ENCODE measurements at places on chromosomes 12 and 14. TPM values are rescaled to one million over a fixed set of nuclear protein-coding genes. Genes with fewer than 3 reads are reported as not detected.
A peak's percentile ranks its signal among the peaks of the same experiment; 100 is the strongest.

RBM19 gene
- total RNA-seq: 22.6 TPM

DNA sequence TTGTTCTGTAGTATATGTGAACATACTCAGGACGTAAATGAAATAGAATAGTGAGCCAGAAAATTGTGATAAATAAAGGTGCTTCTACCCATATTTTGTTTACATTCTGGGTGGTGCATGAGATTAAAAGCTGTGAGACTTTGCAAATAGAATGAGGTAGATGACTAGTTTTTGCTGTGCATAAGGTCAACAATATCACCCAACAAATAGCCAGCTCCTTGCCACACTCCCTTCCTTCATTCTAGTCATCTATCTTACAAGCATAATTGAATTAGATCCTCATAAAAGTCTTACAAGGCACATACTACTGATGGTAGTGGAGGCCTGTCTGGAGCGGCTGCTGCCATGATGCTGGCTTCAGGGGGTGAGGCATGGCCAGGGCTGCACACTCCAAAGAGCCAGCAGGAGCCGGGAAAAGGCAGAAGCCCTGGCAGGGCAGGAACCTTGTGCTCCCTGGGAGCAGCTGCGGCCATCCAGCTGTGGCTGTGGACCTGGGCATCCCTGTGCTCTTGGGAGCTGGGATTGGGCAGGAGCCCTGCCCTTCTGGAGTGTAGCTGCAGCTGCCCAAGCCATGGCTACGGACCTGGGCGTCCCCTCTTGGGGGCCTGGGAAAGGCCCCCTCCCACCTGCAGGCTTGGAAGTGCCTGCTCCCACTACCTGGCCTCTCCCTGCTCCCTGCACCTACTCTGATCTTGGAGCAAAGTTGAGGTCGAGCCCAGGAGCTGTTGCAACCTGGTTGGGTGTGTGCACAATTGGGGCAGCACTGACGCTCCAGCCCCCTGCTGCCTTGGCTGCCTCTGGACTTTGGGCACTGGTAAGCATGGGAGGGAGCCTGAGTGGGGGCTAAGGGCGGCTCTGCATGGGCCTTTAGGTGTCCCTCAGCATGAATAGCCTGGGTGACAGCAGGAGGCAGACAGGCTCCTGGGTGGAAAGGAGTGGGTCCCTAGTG, 112.8 kb downstream of the DACT1 start:
- DNase-seq: no peak

ACSM4 gene
- not detected for total RNA-seq

FOXG1 gene
- total RNA-seq: not detected

DNA sequence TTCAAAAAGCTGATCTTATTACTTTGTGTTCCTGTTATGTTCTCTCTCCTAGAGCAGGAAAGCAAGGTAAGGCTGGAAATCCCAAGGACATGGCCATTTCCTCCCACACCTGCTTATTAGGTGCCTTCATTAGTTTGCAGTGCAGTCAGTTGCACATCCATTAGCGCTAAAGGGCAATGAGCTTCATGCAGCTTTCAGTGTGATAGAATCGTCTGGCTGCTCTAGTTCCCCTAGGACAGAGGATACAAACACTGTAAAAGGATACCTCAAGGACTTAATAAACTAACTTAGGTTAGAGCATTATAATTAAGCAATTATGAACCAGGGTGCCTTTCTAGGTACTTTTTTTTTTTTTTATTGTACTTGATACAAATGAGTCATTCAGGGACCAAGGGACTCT, 21.1 kb downstream of the TMEM117 start:
- DNase-seq: no peak

TMEM229B gene
- 0.81 TPM for total RNA-seq

- no peak for DNase-seq
Measured at GRCh38 chr12:122201381-122201780, 2.1 kb upstream of the B3GNT4 start.

LRP1 gene
- 381 TPM for total RNA-seq

DNA sequence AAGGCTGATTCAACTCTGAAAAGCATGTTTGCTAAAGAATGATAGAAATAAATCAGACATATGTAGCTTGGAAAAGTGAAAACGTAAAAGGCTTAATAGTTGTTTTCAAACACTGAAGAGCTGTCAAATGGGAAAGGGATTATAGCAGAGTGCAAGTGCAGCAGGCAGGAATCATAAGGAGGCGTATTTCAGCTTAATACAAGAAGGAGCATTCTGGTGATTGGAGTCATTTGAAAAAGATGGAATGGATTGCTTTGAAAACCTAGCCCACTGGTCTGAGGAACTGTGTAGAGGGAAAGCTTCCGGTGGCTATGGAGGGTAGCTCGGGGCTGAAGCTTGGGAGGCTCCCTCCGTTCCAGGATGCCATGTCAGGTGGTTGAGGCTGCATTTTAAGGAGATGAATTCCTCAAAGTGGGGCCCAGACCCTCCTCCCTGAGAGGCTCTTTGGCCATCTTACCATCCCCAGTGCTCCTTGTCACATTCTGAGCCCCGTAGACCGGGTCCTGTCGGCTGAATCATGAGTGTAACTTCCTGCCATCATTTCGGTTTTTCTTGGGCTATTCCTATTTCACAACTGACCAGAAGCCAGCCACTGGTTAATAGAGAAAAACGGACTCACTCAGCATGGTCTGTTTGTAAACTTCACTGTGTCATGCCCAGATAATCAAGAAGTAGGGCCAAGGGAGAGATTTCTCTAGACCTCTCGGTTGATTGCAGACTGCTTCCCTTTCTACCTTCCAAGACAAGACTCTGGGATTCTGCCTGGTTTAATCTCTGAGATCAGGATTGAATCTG, 6.5 kb downstream of the WNT5B start:
- no peak for DNase-seq

GRCh38 chr12:31728289-31728916, 418 bp downstream of the AMN1 start:
- no peak for DNase-seq

- DNase-seq: peak; percentile 7
Measured at GRCh38 chr12:10829994-10830393, 3.8 kb upstream of the TAS2R10 start.

TMTC2 gene
- total RNA-seq: 83.6 TPM

GRCh38 chr14:103031566-103031911, 25.8 kb downstream of the CDC42BPB start:
- DNase-seq: no peak

POTEG gene
- total RNA-seq: not detected

NOS1 gene
- total RNA-seq: not detected

CFL2 gene
- 266 TPM for total RNA-seq

GRCh38 chr14:72907886-72908285, 14.0 kb upstream of the DPF3 start:
- peak; percentile 46 for DNase-seq

DNA sequence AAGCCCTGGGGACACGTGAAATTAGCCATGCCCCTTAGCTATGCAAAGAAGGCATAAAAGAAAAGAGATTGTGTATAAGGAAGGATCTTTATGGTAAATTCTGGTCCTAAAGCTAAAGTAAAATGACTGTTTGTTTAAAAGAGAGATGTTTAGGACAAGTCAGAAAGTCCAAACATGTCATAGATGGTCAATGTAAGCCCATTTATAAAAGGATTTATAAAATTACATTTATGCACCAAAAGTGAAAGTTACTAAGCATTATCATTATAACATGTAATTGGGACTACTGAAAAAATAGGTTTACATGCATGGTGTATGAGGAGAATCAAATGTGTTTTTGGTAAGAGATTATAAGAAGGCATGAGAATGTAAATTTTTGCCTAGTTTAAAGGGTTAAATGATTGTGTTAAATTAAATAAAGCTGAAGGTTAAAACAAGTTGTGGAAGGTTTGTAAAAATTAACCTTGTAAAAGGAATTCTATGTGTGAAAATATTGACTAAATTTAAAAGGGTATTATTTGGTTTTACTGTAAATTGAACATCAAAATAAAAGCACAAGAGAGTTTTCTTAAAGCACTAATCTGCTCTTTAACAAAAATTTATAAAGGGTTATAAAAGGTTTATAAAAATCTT, 50.4 kb upstream of the TSPAN8 start:
- DNase-seq: no peak

NR4A1 gene
- 0.82 TPM for total RNA-seq

DNA sequence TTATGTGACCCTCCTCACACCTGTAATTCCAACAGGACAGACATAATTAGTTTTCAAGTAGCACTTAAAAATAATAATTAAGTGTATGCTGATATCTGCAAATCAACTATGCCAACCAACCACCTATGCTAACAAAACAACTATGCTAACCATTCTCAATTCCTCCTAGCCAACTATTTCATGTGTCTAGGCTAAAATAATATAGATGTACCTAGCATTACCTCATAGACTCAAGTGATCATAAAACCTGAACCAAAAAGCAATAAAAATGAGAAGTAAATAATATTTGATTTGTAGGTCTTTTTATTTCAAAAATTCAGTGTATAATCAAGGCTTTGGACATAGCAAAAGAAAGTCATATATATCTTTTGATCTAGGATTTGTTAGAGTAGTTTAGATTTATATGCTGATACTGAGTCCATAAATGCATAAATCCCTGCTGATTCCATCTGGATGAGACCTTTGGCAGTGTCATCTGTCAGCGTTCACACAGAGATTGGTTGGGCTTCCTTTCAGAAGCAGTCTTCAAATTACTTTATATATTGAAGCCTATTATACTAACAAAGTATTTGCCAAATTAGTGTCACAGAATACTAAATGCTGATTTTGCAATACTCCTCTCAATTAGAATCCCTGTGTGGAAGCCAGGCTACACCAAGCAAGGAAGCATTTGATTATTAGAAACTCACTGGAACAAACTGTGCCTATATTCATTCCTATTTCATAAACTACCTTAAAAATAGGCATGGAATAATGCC, 101.4 kb upstream of the PPM1H start:
- DNase-seq: no peak

SDR9C7 gene
- total RNA-seq: not detected

DNA sequence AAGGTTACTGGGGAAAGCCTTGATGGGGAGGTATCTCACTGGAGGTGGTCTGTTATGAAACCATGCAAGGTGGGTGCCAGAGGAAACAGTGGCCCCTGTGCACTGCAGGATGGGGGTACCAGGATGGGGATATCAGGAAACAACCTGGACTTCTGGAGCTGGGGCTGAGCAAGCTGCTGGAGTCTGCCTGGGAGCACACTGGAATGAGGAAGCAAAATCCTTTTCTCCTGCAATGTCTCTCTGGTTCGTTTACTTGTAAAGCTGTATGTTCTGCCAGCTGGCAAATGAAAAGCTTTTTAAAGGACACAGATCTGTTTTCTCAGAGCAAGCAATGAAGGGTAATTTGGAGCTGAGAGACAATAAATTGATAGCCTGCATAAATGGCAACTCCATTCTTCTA, 23.2 kb upstream of the SERPINA1 start:
- no peak for DNase-seq

- DNase-seq: no peak
Measured at GRCh38 chr12:95487024-95487423, 13.1 kb downstream of the METAP2 start.

DNA sequence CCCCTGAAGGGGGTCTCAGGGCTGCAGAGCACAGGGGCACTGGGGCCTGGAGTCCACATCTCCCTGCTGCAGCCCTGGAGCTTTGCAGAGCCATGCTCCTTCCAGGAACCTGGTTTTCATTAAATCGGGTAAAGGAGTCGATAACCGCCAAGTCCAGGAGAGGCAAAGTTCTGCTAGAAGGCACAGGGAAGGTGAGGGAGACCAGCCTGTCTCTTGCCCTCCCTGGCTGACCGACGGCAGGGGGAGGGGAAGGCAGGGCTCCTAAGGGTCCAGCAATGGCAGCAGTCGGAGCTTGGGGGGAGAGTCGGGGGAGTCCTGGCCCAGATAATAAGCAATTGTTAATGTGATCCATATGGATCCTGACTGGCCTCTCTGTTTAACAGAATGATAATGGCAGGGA, 3.0 kb downstream of the FIGNL2 start:
- no peak for DNase-seq

FGF6 gene
- not detected for total RNA-seq

ZC3H14 gene
- total RNA-seq: 78.3 TPM

DNA sequence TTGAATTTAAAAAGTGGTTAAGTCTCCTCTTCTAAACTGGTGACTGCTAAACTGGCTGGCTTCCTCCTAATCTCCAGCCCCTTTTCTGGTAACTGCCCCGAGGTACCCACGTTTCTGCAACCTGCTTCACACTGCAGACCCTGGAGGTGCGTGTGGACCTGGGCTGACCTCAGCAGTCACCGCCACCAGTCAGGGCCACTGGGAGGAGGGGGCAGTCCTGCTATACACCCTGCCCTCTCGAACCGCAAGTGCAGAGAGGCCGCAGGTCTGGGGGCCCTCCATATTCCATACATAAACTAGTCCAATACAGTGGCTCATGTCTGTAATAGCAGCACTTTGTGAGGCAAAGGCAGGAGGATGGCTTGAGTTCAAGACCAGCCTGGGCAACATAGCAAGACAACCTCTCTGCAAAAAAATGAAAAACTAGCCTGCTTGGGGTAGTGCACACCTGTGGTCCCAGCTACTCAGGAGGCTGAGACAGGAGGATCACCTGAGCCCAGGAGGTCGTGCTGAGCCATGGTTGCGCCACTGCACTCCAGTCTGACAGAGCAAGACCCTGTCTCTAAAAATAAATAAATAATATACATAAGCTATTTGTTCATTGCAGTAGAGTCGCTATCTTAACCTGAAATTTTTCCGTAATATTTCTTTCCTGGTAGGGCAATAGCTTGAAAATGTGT, 25.6 kb downstream of the VPS37B start:
- DNase-seq: no peak

DNA sequence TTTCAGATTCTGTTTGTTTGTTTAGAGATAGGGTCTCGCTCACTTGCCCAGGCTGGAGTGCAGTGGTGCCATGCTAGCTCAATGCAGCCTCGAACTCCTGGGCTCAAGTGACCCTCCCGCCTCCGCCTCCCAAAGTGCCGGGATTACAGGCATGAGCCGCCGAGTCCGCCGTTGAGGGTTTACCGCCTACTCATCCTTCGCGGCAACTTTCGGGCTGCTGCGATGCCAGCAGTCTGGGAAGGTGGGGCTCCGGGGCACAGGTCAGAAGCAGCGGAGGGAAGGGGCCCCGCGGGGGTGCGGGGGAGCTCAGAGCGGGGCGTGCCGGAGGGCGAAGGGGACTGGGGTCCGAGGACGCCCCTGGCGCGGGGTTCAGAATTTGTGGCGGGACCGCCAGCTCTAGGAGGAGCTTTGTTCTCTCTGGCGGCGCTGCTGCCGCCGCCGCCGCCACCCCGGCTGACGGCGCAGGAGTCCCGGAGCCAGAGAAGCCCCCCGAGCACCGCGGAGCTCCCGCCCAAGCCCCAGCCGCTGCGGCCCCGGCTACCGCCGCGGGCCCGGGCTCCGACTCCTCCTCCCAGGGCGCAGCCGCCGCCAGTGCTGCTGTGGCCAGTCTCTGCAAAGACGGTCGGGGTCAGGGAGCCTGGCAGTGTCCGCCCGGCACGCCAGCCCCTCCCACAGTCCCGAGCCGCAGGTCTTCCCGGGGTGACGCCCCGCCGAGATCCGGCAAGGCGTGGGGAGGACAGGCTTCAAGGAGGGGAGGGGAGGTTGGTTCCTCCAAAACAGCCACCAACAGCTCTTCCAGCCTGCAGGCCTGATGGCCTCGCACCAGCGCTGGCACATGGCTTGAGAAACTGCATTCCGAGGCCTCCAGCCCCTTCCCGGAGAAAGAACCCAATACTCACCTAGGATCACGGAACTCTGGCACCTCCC, 10.9 kb upstream of the KRT77 start:
- no peak for DNase-seq

Measured in fibroblast of the aortic adventitia (primary cell).